HL-60 (cell line): ENCODE measurements at places on chromosomes 5 and 9.

DNA sequence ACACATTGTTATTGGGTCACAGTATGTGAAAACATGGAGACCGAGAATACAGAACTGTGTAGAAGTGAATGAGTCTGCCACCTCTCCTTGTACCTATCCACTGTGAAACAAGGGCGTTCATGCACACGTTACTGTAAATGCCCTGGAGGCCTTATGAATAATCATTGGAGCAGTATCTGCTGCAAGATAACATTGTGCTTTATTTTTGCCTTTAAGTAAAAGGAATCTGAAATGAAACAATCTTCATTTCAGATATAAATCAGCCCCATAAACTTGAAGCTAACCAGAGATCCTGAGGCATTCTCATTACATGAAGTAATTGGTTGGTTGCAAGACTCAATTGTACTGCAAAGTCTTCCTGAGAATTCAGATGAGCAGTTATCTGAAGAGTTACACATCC lies 419.6 kb downstream of the KDM4C start:
- no peak for DNase-seq

- peak; percentile 17 for DNase-seq
Observed at GRCh38 chr5:91419571-91420537, 36.7 kb upstream of the ARRDC3 start.

DNA sequence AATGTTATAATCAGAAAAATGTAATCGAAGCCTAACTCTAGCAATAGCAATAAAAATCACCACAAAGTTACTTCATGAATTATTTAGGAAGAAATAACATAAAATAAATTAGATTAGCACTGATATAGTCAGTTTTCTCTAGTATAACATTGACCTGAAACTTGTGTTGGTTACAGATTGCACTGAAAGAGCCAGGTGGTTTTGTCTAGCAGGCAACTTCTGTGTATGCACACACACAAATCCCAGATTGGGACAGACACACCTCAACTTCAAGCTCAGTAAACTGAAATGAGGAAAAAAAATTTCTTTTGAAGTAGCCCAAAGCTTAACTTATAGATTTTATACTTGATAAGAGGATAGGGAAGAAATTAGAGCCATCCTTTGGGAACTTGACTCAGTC lies 129.3 kb downstream of the EFNA5 start:
- no peak for DNase-seq

DNA sequence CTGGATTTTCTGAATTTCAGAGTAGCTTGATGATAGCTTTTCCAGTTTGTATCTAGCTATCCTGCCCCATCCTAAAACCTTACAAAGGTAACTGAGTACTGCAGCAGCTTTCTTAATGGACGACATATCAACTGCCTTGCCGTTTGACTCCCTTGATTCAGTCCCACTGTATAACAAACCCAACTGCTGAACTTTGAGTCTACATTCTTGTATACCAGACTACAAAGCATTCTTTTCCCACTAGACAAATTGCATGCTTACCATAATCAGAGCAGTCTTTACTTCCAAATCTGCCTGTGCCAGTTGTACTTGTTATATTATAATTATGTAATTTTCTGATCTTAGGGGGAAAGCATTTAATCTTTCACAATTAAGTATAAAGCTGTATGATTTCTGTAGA lies 47.3 kb downstream of the ANKRD31 start:
- no peak for DNase-seq

GRCh38 chr9:8706531-8706930 lies 907.0 kb upstream of the DMAC1 start:
- no peak for DNase-seq

DNA sequence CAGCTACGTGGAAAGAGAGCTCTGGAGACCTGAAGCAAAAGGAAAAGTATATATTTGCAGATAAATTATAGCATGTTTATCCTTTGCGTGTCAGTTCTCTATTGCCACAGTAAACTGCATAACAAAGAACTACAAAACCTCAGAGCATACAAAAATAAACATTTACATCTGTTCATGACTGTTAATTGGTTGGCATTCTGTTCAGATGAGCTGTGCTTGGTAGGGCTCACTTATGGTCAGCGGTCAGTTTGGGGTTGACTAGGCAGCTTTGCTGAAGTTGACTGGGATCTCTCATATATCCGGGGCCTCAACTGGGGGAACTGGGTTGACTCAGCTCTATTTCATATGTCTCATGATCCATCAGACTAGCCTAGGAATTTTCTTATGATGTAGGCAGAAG lies 257.7 kb downstream of the TLE1 start:
- no peak for DNase-seq

GRCh38 chr5:34452170-34452828 lies 203.8 kb upstream of the RAI14 start:
- DNase-seq: no peak

- no peak for DNase-seq
Observed at GRCh38 chr5:57720656-57721055, 238.0 kb upstream of the ACTBL2 start.
